Sigmoid colon (tissue), 7 donors: ENCODE measurements at places on chromosomes 6 and 20. TPM values are rescaled to one million over a fixed set of nuclear protein-coding genes. Genes with fewer than 3 reads are reported as not detected.

Gene SPEF1
- total RNA-seq, result not detected

- DNase-seq, result no peak
These were observed 34.9 kb downstream of the SHLD1 start for GRCh38 chr20:5785146-5785545.

Gene BCKDHB
- 20.3 TPM for total RNA-seq

DNA sequence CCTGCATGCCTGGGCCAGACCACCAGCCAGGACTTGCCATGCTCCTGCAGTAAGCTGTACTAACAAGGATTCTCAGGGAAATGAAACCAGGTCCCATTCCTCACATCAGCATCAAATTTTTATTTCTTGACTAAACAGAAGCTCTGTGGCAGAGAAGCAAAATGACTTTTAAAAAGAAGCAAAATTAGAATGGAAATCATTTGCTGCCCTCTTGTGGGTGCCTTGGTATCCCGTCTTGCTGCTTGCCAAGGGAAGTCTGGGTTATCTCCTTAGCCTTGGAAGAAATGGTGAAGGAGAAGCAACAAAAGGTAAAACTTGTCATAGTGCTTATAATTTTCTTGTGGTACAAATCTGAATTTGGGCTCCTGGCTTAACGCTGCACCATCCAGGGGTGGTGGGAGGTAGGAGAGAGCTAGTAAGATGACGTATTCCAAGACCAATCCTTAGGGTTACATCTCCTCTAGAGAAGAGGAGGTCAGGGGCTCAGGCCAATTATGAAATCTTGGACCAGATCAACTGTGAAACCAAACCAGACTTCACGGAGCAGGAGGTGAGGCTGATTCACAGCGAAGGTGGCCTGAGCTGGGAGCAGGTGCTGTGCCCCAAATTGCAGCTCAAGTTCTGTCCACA is 107.5 kb downstream of the FAXC start:
- no peak for DNase-seq

Gene LAMA2
- 59.6 TPM for total RNA-seq

GRCh38 chr6:147515327-147515726 is 6.8 kb downstream of the SAMD5 start:
- DNase-seq, result no peak

Gene NXT1
- total RNA-seq, result 35.1 TPM

DNA sequence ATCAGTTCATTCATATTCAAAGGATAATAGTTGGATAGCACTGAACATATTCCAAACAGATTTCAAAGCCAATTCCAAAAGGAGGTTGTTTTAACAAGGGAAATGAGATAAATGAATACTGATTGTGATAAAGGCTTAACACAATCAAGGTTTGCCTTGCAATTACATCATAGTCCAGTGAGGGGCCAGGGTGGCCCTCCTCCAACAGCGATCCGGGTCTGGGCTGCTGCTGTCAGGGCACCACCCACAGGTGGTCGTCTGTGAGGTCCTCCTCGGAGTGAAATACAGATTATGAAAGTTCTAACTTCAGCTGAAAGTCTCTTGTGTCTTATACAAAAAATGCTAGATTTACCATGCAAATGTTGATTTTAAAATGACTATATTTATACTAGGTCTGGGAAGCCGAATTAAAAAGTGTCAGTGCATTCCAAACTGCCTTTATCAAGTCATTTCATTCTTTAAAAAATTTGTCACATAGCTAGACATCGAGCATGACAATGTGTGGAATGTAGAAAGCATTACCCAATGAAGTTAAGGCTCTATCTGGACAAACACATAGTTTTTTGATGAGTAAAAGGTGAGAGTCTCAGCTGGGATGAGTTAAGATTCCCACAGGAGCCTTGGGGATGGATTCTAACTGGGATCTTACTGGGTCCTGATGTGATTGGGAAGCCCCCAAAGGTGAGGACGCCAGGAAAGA is 65.9 kb upstream of the SLC22A23 start:
- DNase-seq, result no peak
